Sigmoid colon (tissue), 7 donors: ENCODE measurements at places on chromosomes 11 and 22. TPM values are rescaled to one million over a fixed set of nuclear protein-coding genes. Genes with fewer than 3 reads are reported as not detected.

Gene FADS1
- 15.7 TPM for total RNA-seq

Gene SCGB1C1
- not detected for total RNA-seq

Gene SCN4B
- total RNA-seq: 1.3 TPM

Gene OR51B4
- not detected for total RNA-seq

Gene HORMAD2
- total RNA-seq: not detected

Gene PRRG4
- 1.7 TPM for total RNA-seq

Gene VSIG10L2
- total RNA-seq: 0.68 TPM

Gene OR56A1
- not detected for total RNA-seq

Gene TBX10
- not detected for total RNA-seq

Gene CCND1
- 56.8 TPM for total RNA-seq

Gene HBE1
- total RNA-seq: not detected

Gene TSGA10IP
- total RNA-seq: not detected

Gene TMEM86A
- 3.7 TPM for total RNA-seq

Gene LRRC55
- total RNA-seq: 1.4 TPM

Gene MMP8
- total RNA-seq: not detected

Gene SAA4
- not detected for total RNA-seq

Gene RBMXL2
- total RNA-seq: not detected

Gene CHADL
- total RNA-seq: 16.8 TPM

Gene GAL3ST1
- 2.1 TPM for total RNA-seq

Gene CRYBB3
- total RNA-seq: not detected

Gene PLA2G6
- total RNA-seq: 19.4 TPM

Gene EXPH5
- total RNA-seq: 0.36 TPM

Gene CYTH4
- total RNA-seq: 8.9 TPM

Gene TESMIN
- not detected for total RNA-seq

Gene PANX2
- total RNA-seq: not detected

Gene NPTXR
- 14.4 TPM for total RNA-seq

Gene OR8D1
- total RNA-seq: not detected

Gene TNNT3
- not detected for total RNA-seq

Gene PGA5
- total RNA-seq: 2.1 TPM

Gene RIMBP3C
- total RNA-seq: not detected

Gene ACTN3
- total RNA-seq: under 0.01 TPM

Gene TMEM25
- total RNA-seq: 20.9 TPM

Gene TANGO2
- total RNA-seq: 32.1 TPM

Gene P2RX6
- 1.4 TPM for total RNA-seq

Gene PI4KA
- 63.5 TPM for total RNA-seq

Gene ABTB2
- total RNA-seq: 2.5 TPM

Gene PLA2G3
- total RNA-seq: not detected

Gene SLCO2B1
- total RNA-seq: 19.4 TPM

Gene FAT3
- 2.8 TPM for total RNA-seq

Gene MADD
- total RNA-seq: 55.7 TPM

Gene MPZL2
- 8.6 TPM for total RNA-seq

Gene CECR2
- 1.1 TPM for total RNA-seq

Gene ZFP91
- total RNA-seq: 73.4 TPM
